ENCODE measurements at places on chromosomes 7 and 10.

DNA sequence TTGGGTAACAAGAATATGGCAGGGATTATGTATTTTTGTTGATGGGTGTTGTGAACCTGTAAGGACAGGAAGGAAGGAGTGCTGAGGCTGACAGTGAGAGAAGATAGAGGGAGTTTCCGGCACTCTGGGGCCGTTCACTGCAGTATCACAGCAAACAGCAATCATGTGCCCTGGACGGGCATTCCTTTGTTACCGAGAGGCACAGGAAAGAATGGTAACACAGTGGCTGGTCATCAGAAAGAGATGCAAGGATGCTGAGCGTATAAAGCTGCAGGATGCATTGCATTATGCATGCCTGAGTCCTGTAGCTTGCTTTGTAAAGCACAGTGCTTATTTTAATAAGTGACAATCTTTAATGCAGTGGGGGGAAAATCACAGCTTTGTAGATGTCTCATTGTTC, 286.8 kb downstream of the RPS24 start:
- no peak for DNase-seq

DNA sequence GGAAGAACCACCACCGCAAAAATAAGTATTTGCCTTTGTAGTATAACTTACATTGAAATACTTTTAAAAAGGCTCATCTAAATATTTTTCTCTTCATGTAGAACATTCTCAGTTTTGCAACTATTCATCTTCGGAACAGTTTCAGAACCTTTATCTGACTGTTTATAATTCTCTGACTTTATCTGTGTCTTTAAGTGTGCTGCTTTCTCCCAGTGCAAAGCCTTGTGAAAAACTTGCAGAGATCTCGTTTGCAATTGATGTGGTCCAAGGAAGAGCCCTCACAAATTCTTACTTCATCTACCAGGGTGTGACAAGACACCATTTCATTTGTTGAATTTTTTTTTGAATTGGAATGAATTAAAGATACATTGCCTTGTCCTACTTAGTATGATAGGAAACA, 186.4 kb downstream of the DKK1 start:
- no peak for DNase-seq

DNA sequence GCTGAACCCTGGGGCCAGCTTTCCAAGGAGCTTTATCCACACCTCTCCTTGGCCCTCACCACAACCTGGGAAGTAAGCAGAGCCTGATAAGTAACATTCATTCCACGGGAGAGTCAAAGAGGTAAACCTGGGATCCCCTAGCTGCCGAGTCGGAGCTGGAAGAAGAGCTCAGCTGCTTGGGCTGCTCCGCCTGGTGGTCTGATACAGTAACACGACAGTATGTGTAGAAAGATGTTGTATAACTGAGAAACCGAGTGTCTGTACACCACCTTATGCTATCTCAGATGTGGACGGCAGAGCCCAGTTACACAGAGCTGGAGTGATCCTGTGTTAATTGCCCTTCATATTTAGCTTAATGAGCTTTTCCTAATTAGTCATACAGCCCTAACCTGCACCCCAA, 151.3 kb upstream of the KMT2E start:
- no peak for DNase-seq

- DNase-seq, result no peak
Observed at GRCh38 chr10:2951235-2951835, 116.0 kb upstream of the PFKP start.

DNA sequence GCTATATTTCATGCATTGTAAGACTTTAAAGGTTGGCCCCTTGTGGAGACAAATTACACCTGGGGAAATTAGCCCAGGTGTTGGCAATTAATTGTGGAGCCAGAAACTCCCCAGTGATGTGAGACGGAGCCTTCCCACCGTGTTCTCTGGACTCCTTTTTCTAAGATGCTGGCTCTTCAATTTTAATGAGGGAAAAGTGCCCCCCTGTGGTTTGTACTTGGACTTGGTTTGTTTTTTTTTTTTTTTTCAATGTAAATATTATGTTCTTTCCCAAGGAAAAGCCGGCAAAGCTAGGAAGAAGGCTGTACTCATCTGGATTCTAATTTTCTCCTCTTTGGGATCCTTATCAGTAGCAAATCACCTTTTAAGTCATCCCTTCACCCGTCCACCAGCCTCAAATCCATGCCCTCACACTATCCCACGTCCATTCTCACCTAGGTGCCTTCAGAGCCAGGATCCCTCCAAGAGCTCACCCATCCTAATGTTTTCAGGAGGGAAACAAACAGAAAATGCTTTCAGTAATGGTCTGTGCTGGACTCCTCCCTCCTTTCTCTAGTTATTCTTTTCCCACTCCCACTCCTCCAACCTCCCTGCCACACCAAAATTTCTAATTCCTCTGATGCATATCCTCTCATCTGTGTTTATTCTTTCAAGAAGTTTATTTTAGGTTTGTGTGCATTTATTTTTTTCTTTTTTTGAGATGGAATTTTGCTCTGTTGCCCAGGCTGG, 20.4 kb upstream of the ST8SIA6 start:
- no peak for DNase-seq

DNA sequence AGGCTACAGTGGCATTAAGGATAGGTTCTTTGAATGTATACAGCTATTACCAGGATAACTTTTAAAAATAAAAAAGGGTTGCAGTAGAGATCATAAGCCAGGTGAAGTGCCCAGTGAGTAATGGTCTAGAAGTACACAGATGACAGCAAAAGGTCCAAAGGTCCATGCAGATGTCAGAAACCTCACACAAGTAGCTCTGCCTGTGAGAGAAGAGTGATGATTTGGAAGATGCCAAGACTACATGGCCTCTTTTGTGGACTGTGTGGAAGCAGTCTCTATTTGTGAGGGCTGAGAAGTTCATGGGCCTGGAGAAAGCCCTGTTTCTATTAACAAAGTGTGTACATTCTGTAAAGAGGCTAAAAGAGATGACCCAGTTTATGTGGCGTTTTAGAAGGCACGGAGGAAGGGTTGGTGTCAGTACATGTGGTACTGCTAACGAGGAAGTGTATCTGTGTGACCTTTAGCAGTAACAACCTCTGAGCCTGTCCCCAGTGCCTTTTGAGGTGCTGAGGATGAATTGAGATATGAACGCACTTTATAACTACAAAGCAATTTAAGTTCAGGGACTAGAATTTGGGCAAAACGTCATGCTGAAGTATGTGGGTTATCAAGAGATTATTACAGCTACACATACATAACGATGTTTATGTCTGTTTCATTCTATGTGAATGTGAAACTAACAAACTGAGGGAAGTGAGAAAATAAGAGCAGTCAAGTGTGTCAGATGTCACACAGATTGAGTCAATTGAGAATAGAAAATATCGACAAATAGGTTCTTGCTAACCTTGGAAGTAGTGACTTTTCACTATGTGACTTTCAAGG, 7.6 kb downstream of the CYCS start:
- DNase-seq, result no peak

DNA sequence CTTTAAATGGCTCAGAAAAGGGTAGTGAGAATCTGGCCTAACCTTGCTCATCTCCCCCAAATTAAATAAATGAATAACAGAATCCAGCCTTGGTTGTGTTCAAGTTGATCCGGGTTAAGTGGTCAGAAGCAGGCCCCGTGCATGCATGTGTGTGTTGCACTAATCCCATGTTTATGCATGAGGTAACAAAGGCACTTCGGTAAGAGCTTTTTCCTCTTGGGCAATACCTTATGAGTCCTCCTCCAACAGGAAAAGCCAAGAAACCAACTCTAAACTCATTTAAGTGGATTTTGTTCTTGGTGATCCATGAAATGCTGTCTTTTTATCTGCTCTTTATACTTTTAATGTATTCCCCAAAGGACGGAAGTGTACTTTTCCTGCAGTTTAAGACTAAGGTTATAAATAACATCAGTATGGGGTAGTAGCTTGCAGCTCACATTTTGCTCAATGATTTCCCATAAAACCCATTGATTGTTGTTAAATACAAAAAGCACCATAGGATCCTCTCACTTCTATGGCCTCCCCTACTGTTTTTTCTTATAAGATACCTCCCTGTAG, 104.9 kb upstream of the YAE1 start:
- no peak for DNase-seq

DNA sequence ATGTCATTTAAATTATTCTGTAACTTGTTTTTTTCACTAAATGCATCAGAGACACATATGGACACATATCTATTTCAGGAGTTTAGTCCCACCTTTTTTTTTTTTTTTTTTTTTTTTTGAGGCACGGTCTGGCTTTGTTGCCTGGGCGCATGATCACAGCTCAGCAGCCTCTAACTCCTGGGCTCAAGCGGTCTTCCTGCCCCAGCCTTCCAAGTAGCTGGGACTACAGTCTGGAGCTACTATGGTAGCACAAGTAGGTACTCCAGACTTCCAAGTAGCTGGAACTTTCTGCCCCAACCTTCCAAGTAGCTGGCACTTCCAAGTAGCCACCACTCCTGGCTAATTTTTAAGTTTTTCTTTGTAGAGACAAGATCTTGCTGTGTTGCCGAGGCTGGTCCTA, 407.7 kb downstream of the GALNT17 start:
- no peak for DNase-seq

GRCh38 chr10:69911613-69912528, 110.2 kb downstream of the COL13A1 start:
- peak; percentile 83 for DNase-seq

DNA sequence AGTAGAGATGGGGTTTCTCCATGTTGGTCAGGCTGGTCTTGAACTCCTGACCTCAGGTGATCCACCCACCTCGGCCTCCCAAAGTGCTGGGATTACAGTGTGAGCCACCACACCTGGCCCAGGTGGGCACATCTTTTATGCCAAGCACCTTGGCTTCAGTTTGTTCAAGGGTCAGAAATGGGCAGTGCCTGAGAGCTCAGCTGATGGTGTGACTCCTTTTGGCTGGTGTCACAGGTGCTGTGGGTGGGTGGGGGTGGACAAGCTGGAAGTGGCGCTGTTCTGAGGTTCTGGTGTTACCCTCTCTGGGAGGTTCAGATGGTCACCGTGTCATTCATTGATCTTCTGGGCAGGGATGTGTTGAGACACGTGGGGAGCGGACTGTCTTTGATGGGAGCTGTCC, 11.5 kb downstream of the ADCY1 start:
- DNase-seq, result peak; percentile 11

GRCh38 chr7:380139-380485, 90.1 kb downstream of the FOXL3 start:
- DNase-seq, result no peak

DNA sequence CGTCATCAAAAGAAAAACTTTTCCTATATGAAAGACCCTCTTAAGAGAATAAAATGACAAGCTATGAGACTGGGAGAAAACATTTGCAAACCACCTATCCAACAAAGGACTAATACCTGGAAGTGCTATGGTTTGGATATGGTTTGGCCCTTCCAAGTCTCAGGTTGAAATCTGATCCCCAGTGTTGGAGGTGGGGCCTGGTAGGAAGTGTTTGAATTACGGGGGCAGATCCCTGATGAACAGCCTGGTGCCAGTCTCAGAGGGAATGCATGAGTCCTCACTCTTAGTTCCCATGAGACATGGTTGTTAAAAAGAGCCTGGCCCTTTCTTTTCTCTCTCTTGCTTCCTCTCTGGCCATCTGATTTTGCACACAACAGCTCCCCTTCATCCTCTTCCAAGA, 6.3 kb downstream of the ALDH18A1 start:
- DNase-seq, result no peak

DNA sequence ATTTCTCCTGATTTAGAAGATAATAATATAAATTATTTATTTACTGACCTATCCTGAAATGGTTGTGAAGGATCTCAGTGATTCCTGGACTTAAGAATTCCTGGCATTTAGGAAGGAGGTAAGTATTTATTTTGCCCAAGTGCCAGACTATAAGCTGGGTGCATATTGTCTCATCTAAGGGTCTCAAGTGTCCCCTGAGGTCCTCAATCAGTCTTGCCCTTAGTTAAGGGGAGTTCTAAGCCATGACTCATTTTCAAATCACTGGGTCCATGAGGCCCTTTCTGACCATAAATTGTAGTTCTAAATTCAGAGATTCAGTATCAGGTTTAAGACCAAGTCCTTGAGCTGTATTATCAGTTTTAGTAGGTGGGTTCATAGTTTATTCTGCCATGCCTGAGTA, 251.6 kb upstream of the MEOX2 start:
- no peak for DNase-seq

DNA sequence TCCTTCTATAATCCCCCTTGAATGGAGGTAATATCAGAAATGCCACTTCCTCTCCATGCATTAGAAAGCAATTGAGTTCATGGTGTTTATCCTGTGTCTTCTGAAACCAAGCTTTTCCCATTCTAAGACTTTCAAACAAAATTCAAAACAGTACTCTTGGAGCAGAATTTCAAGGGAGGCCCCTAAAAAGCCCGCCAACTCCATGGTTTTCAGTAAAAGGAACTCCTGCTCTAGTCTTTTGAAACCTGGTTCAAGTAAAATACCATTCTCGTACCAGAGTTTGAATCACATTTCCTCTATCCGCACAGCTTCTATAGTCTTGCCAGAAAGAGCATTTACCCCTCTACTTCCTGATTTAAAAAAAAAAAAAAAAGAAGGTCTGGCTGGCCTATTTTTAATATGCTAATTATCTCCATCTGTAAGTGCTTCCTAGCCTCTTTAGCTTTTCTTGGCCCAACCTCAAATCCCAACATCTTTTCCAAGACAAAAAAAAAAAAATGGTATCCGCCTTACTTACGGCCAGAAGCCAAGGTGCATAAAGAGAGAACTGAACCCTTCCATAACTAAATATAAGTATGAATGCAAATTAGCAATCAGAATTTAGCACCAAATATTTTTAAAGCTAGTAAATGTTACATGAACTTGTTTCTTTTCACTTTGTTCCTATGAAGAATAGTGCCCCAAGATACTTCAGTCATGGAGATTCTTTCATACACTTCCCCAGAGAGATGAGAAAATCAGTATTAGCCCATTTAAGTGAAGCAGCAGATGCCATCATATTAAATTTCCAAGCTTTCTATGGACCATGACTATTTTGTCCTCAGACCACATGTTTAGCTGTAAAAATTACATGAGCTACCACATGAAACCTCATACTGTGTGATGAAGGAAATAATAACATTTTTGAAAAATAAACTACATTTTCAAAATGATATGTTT, 199.9 kb upstream of the FAM3C start:
- DNase-seq, result no peak

- DNase-seq, result no peak
Observed at GRCh38 chr10:13862546-13863233, 275.9 kb downstream of the PRPF18 start.

DNA sequence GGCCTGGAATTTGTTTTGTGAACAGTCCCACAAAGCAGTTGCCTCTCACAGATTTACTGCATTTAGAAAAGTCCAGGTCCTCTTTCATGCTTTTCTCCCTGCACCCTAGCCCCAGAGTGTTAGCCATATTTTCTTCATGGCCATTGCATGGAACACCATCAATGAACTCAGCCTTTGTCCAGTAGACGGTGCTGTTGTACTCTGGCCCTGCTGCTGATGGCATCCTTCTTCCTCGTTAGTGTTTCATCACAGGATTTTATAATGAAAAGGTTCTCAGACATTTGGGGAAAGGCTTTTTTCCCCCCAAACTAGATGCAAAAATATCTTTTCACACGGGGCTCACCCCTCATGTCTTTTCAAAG, 93.0 kb upstream of the SLC25A13 start:
- DNase-seq, result no peak

DNA sequence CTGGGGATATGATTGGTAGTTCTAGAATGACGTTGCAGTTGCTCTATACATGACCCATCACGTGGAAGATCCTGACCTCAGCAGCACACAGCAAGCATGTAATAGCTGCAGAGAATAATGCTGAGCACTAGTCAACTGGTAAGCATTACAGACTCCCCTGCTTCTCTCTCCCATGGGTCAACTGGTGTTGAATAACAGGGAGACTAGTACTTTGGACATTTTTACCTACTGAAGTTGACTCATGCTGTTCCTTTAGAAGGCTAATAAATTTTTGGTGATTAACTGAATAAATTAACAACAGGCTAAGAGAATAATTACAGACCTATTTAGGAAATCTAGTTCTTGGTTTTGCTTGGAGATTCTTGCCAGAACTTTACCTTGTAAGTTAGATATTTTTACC, 234.1 kb downstream of the AUTS2 start:
- no peak for DNase-seq

Data from sigmoid colon (tissue), 7 donors.